Stimulated activated CD8-positive, alpha-beta memory T cell treated with anti-CD3 and anti-CD28 coated beads, Interleukin-2, amount 100 ng/mL, for 48 hours (primary cell): ENCODE measurements at places on chromosomes 2 and 18.

DNA sequence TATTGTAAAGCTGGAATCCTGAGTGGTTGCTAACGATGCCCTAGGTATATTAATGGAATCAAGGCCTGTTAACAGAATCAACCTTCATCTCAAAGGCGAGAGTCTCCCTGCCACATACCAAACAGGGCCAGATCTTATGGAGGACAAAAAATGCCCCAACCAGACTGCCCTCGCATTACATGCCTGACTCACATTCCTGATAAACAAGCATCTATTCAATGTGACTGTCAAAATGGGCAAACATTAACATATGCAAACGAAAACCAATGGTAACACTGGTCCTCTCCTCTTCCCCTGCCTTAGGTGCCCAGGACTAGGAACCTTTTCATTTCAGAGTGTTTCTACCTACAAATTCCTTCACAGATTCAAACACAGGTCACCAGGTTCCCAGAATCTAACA is 83.4 kb downstream of the COL6A3 start:
- no peak for DNase-seq

GRCh38 chr2:69253112-69253511 is 133.9 kb downstream of the GFPT1 start:
- no peak for DNase-seq

DNA sequence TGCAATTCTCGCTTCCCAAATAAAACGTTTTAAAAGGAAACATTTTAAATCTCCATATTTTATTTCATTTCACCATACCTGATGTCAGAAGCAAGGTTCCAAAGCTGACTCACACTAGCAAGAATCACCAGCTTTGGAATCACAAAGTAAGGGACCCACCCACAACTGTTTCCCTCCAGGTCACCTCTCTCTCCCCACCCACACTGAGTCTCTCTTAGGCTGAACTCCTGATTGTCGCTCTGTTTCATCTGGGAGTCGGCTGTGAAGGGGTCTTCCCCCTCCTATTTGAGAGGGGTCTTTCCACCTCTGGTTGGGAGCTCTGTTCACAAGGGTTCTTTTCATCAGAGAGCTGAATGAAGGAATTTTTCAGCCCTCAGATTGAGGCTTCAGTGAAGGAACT is 128.1 kb downstream of the L3MBTL4 start:
- no peak for DNase-seq

GRCh38 chr2:37647971-37648330 is 23.5 kb downstream of the CDC42EP3 start:
- DNase-seq: no peak

- no peak for DNase-seq
Measured at GRCh38 chr18:79517341-79517740, 121.6 kb downstream of the NFATC1 start.

- no peak for DNase-seq
Measured at GRCh38 chr2:122980671-122981070, 1044.4 kb upstream of the CNTNAP5 start.

GRCh38 chr2:176769499-176770370 is 442.9 kb upstream of the HNRNPA3 start:
- no peak for DNase-seq

GRCh38 chr2:102618452-102619413 is 620 bp upstream of the SLC9A2 start:
- no peak for DNase-seq

GRCh38 chr2:119242276-119243119 is 18.9 kb downstream of the STEAP3 start:
- DNase-seq: no peak

DNA sequence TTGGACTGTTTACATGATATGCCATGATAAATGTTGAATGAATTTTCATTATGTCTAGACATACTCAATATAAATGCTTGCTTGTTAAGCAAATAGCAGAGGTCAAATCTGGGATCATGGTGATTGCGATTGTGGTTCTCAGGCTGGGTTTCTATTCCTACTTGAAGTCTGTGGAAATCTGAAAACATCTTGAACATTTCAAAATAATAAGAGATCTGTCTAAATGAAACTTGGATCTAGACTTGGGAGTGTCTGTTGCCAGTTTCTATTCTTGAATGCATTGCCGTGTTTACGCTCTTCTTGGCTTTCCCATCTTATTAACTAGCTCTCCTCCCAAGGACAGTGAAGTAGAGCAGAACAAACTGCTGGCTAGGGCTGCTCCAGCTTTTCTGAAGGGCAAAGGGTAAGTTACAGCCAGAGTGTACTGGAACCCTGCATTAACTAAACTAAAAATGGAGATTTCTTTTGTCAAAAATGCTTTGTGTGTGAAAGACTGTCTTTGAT is 127.7 kb downstream of the DTNA start:
- no peak for DNase-seq

DNA sequence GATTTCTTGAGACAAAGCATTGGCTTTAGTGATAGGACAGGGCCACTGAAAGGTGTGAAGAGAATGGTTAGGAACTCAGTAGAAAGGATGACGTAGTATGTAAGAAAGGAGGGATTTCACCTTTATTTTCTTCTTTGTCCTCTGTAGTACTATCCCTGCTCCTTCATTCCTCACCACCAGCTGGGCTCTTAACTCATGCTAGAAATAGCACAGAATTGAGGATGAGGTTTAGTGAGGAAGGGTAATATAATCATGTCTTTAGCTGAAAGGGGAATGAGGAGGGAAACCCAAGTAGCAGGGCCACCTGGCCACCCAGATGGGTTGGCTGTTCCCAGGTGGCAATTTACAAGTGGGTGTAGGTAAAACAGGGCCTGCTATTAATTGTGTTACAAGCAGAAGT is 15.2 kb downstream of the ACVR2A start:
- DNase-seq: no peak
